ENCODE measurements at places on chromosomes 7 and 10.
A peak's percentile ranks its signal among the peaks of the same experiment; 100 is the strongest.

- DNase-seq, result no peak
These were observed 94.6 kb upstream of the SMNDC1 start for GRCh38 chr10:110399106-110399964.

- DNase-seq, result no peak
These were observed 19.3 kb upstream of the RPA3 start for GRCh38 chr7:7737674-7738073.

DNA sequence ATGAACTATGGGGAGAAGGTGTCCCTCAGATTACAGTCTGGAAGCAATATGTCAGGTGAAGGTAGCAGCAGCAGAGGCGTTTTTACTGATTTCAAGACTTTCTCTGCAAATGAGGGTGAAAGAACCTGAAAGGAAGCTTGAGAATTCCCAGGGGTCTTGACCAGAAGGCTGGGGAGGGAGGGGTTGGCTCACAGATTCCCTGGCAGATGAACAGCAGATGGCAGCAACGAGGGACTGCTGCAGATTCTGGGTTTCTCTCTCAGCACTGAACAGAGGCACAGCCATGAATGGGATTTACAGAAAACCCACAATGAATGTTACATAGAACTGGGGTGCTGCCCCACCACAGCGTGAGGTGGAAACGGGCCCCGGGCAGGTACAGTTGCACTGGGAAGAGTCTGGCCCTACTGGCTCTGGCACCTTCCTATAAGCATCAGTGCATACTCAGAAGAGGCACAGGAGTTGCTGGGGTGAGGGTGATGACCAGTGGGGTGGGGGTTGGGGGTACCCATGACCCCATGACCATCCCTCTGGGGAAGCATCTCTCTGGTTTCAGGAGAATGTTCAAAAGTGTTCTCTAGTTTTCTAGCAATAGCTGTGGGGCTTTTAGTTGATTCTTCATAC is 317.8 kb downstream of the SH2D4B start:
- DNase-seq, result no peak

- DNase-seq, result peak; percentile 30
These were observed 28.8 kb downstream of the XPNPEP1 start for GRCh38 chr10:109894516-109894915.

DNA sequence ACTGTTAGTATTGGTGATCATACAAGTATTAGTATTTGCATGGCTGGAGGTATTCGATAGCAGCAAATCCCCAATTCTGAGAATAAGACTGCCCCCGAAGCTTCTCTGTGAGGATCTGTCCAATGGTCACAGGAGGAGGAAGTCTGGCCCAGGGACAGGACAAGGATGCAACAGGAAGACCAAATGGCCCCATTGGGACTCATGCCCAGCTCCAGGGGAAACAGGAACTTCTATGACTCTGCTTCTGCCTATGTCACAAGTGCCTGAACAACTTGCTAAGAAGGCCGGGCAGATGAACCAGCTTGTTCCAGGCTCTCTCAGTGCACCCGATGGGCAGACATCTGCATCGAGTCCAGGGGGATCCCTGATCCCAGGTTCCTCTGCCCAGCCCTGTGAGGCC is 172.0 kb upstream of the GRB10 start:
- no peak for DNase-seq

DNA sequence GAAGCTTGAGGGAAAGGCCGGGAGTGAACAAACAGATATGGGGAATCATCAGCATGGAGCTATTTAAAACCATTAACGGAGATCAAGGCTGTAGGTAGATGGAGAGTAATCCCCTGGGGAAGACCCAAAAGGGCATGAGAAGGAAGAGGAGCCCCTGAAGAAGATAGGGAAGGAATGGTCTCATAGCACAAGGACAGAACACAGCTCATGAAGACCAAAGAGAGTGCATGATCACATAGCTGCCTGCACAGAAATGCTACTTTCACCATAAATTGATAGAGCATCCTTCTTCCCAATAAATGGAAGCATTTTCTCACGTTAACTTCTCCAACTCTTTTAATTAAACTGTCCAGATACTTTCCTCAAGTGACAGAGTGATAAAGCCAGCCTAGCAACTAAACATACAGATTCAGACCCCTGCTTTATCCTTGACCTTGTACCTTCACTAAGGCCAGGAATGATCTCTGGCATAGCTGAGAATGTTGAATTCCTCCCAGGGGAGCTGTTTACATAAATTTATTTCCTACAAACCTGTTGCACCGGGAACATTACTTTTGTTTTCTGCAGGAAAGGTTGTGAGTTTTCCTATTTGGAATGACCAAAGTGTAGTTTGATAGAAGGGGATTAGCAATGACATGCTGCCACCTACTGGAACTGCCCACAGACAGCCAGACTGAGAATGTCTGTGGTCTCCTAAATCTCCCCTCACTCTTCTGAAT is 110.8 kb upstream of the LRGUK start:
- DNase-seq, result peak; percentile 24

DNA sequence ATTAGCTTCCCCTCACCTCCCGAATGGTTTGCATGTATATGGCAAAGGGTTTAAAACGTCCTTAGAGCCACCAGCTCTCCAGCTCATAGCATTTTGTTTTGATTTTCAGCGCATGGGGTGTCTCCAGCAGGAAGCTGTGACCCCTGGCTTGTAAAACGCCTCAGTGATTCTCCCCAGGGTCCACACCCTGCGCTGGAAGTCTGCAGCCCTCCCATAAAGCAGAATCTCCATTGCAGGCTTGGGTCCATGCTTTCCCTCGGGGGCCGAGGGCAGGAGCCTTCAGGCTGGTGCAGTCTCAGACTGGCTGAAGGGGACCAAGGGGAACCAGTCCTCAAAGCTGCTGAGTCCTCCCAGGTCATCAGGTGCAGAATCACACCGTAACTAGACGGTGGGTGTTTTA is 109.7 kb downstream of the VIPR2 start:
- no peak for DNase-seq

DNA sequence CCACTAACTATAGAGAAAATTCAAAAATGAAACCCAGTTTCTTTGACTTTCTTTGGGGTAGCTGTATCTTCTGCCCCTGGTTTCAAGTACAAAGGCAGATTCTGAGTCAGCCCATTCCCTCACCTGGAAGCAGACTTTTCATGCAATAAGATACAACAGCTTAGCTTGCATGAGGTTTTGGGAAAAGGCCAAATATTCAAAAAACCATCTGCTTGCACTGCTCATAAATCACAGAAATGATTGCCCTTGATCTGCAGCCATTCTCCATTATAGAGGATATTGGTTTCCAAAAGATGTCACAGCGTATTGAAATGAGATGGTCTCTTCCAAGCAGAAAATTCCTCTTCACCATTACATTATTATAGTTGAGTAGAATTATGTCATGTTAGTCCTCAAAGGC is 354.0 kb downstream of the PHF14 start:
- DNase-seq, result no peak

DNA sequence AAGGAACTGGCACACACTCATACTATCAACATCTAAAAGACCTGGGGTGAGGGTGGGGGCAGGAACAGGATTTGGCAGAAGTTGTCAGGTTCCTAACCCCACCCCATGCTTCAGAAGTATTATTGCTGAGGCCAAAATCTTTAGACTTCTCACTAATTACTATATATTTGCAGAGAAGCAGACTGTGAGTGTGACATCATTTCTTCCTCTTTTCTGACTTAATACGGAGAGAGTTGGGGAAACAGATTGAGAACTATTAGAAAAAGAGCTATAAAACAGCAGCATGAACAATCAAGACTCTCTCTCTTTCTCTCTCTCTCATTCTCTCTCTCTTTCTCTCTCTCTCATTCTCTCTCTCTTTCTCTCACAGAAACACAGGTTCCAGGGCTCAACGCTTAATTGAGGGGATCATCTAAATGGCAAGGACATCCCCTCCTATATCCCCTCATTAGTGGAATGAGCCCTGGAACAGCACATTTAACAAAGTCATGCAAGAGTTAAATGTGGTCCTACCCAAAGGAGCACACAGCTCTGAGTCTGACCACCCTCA is 94.8 kb downstream of the KCNMA1 start:
- DNase-seq, result no peak

All from KBM-7 (cell line).